ENCODE measurements at places on chromosomes 12 and 14.

DNA sequence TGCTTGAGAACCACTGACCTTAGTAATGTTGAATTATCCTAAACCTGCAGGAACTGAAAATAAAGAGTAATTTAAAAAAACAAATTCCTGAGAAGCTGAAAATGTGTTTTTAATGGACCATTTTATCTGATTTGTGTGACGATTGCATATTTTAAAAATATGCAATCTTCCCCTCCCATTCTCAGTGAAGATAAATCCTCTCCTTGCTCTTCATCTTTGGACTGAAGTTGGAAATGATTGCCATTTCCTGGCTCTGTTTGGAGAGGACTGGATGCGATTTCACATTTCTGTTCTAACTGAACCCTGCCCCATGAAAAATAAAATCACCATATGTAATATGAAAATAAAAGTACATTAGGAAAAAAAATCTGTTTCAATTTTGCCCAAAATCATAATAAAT is 216.3 kb downstream of the SLC6A15 start:
- no peak for DNase-seq

DNA sequence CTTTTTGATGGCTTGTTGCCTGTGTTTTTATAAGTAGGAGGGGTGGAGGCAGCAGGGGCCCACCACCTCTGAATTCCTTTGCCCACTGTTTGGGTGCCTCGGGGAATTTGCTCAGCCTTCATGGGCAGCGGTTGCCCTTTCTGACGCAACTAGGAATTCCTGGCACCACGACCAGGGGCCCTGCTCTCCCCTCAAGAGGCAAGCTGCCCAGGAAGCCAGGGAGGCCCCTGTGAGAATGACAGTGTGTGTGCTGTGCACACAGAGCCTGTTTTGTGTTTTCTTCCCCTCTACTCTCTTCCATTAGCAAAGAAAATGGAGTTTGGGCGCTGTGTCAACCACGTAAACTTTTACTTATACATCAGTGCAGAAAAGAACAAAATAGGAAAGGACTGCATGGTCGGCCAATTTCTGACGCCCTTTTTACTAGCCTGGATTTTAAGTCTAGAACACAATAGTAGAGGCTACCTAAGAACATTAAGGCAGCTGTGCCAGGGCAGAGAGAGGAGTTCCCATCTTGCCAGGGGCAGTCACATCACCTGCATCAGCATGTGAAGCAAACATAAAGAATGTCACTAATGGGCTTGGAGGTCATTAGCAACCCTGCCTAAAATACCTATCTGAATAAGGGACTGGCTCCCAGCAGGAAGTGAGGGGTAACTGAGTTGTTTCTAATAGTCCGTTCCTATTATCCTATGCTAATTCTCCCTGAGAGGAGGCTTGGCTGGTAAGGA is 17.9 kb upstream of the PTGR2 start:
- DNase-seq: no peak

GRCh38 chr14:58048219-58048618 is 103.8 kb downstream of the ARMH4 start:
- DNase-seq: no peak

DNA sequence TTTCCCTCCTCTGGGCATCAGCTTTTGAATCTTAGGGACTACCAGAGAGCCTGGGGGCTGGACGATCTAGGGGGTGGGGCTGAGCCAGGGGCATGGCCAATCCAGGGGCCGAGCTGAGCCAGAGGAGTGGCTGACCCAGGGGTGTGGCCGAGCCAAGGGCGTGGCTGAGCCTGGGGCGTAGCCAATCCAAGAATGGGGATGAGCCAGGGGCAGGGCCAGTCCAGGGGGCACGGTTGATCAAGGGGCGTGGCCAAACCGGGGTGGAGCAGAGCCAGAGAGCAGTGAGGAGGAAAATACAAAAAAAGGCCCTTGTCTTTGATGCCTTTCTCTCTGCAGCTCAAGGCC is 219.3 kb upstream of the NOS1 start:
- no peak for DNase-seq

DNA sequence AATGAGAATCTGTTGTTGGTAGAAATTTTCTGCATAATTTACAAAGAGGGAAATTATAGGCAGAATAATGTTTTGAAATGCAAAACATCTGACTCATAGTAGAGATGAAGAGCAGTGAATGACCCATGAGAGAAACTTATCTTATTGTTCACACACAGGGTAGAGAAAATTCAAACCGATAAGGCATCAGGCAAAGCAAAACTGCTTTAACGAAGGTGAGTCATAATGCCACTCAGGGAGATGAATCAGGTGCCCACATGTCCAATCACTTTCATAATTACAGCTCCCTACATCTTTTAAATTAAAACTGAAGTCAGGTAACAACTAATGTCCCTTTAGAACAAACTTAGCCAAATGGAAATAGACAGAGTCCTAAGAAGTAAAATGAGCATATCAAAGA is 265.6 kb upstream of the GARIN6 start:
- no peak for DNase-seq

DNA sequence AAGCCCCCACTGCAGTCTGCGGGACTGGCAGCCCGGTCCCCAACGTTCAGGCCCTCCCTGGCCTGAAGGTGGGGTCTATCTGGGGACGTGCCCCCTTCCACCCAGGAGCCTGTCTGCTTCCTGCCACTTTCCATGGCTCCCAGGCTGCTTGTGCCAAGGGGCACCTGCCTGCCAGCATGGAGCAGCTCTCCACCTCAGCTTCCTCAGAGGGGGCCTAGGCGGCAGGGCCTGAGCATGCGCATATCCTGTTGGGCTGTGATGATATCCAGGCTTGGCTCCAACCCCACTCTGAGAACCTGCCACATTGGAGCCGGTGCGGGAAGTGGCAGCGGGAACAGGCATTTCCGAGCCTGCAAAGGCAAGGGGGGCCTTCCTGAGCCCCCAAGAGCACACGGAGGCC is 57.4 kb downstream of the FUT8 start:
- no peak for DNase-seq

- DNase-seq: no peak
These were observed 11.1 kb upstream of the KITLG start for GRCh38 chr12:88591343-88591742.

DNA sequence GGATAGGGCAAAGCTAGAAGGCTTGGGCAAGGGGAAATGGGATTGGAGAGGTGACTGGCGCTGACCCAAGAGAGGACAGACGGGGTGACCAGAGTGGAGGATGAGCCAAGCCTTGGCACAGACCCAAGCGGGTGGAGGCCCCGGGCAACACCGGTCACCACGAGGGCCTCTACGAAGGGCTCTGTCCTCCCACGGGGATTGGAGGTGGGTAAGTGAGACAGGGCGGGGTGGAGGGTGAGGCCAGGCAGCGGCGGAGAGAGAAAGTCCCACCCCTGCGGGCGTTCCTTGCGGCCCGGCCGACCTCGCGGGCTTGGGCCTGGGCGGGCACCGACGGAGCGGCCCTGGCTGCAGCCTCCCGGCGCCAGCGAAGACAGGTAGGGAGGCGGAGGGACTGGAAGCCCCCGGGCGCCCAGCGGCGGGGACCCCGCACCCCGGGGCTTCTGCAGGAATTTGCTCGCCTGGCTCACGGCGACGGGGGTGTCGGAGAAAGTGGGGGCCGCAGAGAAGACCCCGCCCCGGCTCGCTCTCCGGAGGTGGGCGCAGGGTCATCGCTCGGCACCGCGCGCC is at the start of gene PAPLN:
Gene PAPLN (plus strand): TSS at position 288 of the 567 bp plus-strand sequence. CDS start 2,273 bp downstream, outside the sequence.
- DNase-seq: no peak

GRCh38 chr12:43942379-43942778 is 106.5 kb downstream of the TMEM117 start:
- DNase-seq: no peak

- no peak for DNase-seq
These were observed 140.9 kb downstream of the EFCAB11 start for GRCh38 chr14:89813617-89814031.

GRCh38 chr12:12645485-12645884 is 33.8 kb downstream of the CREBL2 start:
- DNase-seq: no peak

DNA sequence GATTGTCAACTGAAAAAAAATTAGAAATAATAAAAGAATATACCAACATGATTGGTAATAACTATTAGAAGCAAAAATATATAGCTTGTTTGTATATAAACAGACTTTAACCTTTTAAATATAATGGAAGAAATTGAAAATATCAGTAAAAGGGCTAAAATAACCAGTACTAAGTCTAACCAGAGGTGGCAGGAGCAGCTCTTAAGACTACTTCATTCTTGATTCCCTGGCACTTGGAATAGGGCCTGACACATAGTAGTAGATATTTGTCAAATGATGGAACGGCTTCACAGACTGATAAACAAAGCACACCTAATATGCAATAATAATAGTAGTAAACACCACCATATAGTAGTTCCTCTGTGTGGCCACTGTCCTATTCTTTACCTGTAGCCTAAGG is 9.4 kb downstream of the TMEM63C start:
- DNase-seq: no peak

- DNase-seq: no peak
These were observed 37.9 kb upstream of the NCOR2 start for GRCh38 chr12:124605150-124605882.

GRCh38 chr12:74535536-74535935 is 2.1 kb upstream of the ATXN7L3B start:
- no peak for DNase-seq

DNA sequence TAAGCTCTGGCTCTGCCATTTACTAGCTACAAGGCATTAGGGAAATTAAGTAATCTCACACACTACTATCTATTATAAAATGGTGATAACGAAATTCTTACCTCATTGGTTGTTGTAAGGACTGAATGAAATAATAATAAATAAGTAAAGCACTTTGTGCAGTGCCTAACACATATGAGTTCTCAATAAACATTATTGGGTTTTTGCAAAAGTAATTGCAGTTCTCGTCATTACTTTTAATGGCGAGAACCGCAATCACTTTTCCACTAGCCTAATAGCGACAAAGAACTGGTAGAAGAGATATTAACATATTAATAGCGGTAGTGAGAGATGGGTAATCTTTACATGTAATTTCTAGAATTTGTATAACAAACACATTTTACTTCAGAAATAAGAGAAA is 9.2 kb downstream of the KRT77 start:
- no peak for DNase-seq

- DNase-seq: no peak
These were observed 10.7 kb downstream of the LGMN start for GRCh38 chr14:92737619-92738188.

DNA sequence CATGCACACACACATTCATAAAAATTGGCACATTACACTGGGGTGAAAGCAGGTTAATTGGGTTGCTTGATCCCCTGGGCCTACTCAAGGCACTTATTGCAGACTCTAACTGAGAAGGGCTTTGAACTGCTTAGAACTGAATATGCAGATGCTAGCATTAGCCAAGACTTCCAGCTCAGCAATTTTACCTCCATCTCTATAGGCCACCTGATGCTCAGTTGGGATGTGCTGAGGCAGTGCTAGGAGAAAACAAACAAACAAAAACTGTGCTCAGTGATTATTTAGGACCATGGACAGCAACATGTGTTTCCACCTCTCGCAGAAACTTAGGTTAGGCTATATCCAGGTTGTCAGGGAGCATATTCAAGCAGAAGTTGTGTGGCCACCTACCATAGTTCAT is 124.8 kb upstream of the WSCD2 start:
- no peak for DNase-seq

- no peak for DNase-seq
These were observed 109.0 kb downstream of the CHST11 start for GRCh38 chr12:104565606-104566243.

DNA sequence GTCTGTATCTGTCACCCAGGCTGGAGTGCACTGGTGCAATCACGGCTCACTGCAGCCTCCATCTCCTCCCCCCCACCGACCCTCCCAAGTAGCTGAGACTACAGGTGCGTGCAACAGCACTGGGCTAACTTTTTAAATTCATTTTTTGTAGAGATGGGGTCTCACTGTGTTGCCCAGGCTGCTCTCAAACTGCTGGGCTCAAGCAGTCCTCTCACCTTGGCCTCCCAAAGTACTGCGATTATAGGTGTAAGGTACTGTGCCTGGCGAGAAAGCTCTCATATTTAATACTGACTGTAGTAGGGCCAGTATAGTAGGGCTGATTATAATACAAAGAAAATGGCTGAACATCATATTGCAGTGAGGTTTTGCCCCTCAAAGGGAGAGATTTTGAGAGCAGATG is 2.4 kb downstream of the RIC8B start:
- DNase-seq: no peak

GRCh38 chr14:79037593-79037992 is 867.4 kb downstream of the NRXN3 start:
- DNase-seq: no peak

DNA sequence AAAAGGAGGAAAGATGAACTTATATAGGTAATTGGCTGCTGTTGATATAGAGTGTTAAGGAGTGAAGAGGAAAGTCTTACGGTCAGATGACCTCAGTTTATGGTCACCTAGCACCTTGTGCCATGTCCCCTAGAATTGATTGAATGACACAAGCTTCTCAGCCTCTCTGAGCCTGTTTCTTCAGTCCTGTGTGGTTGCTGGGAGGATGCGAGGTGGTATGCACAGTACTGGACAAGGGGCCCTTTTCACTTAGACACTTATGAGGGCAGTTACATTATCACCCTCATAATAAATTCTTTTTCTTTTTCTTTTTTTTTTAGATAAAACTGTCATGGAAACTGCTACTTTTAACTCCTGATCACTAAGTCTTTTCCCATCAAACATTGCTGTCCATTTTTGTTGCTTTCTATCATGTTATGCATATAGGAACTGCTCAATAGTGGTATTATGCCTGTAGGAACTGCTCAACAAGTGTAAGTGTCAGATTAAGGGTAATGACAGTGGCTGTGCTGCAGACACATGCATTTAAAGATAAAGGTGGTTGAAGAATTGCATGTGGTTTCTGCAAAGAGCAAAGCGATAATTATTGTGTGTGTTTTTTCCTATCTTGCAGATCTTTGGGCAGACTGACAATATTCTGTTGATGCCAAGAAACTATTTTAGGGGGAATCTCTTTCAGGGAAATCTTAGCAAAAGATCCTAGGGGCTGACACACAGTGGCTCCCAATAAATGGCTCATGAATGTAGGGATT is 11.6 kb downstream of the ANO6 start:
- no peak for DNase-seq

DNA sequence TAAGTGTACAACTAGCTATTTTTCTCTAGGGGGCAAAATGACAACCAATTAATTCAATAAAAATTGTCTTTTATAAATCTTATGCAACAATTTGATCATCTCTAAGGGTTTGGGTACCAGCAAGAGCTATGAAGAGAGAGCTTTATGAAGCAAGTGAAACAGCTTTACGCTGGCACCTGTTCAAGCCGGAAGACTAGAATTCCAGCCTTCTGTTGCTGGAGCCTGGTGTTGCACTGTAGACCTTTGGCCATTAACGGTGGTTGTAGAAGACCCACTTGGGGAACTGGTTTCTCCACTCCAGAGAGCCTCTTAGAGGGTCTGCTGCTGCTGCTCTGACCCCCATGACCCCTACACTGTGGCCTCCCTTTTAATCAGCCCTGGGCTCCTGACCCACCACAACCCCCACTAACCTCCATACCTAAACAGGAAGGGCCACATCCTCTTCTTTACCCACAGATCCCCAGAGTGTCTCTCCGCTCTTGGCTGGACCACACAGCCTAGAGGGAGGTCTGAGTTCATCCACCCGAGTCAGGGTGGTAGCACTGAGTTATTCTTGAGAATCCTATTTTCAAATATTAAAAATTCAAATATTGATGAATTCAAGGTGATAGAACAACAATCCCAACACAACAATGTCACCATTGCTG is 54.6 kb upstream of the STON2 start:
- DNase-seq: no peak

Measured in stimulated activated CD8-positive, alpha-beta memory T cell treated with anti-CD3 and anti-CD28 coated beads, Interleukin-4, amount 100 ng/mL, for 4 hours (primary cell).